RPMI8226 (cell line): ENCODE measurements at places on chromosomes 2 and 18.
A peak's percentile ranks its signal among the peaks of the same experiment; 100 is the strongest.

DNA sequence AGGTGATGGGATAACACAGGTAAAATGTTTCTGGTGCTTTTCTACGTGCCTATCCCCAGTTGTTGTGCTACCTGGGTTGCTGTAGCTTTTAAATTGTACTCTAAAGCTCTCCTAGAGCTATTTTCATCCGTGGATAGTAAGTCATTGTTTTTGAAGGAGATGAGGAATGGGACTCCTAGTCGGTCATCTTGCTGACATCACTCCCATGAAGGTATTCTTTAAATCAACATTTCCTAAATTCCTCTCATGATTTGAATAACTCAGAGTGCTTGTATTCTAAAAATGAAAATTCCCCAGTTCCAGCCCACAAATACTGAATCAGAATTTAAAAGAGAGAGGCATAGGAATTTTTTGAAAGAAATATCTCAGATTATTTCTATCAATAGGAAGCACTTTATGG, 44.3 kb downstream of the CCDC148 start:
- DNase-seq: no peak

- DNase-seq: peak; percentile 27
Observed at GRCh38 chr2:230714136-230714480, 1.5 kb downstream of the CAB39 start.

- no peak for DNase-seq
Observed at GRCh38 chr18:62445386-62445917, 77.4 kb upstream of the ZCCHC2 start.

DNA sequence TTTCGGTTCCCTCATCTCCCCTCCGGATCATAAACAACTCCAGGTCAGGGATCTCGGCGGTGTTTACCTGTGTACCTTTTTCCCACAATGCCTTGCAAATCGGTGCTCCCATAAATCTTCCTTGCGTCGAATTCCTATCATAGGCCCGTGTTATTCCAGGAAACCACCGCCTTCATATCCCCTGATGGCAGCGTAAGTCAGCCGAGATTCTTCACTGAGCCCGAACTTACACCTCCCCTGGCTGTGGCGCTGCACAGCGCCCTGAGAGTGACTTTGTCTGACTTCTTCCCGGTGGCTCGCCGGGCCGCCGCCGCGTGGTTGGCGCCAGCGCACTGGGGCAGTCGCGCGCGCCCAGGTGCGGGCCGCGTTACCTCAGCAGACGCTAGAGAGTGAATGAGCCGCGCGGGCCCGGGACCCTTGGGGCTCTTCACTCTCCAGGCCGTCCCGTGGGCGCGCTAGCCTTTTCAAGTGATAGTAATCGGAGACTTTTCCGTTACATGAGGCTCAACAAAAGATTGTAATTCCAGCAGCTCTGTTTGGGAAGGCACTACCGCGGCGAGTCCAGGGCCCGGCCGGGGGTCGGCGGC, 101.6 kb downstream of the SPTBN1 start:
- DNase-seq: peak; percentile 85

DNA sequence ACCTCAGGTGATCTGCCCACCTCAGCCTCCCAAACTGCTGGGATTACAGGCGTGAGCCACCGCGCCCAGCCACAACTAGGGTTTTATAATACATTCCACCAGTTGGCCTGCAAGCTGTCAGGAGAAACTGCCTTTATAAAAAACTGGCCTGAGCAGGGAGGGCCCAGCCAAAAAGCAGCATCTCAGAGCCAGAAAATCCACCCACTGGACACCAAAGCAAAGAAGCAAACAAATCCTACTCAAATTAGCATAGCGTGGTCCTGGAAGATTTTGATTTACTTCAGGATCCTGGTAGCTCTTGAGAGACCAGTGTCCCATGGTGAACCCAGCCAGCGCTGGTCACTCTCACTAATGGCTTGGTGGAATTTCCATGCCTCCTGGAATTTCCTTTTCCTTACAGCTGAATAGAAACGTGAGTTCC, 60.0 kb upstream of the PXDN start:
- DNase-seq: no peak

DNA sequence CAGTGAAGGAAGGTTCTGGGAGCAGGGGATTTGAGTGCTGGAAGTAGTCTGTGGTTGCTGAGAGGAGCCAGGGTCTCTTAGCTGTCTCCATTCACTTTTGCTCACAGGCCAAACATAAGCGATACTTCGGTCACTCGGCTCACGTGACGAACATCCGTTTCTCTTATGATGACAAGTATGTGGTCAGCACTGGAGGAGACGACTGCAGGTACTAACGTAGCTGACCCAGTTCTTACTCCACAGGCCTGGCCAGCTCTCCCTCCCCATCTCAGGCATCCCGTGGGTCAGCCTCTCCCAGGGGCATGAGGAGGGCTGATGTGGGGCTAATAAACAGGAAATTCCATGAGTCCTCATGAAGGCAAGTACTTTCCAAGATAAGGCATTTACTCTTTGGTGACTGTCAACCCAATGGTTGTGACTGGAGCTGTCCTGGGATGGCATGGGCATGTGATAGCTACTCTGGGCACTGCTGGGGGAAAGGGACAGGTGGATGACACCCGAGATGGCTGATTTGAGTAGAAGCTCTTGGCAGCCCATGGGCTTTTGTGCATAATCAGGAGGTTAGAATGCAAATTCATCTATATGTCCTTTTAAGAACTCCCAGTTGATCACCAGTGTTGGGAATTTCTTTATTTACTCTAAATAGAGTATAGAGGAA, 81.6 kb downstream of the RTN4 start:
- no peak for DNase-seq

GRCh38 chr2:155393406-155393805, 694.9 kb downstream of the KCNJ3 start:
- no peak for DNase-seq

GRCh38 chr18:73774811-73775509, 372.7 kb downstream of the FBXO15 start:
- DNase-seq: no peak

DNA sequence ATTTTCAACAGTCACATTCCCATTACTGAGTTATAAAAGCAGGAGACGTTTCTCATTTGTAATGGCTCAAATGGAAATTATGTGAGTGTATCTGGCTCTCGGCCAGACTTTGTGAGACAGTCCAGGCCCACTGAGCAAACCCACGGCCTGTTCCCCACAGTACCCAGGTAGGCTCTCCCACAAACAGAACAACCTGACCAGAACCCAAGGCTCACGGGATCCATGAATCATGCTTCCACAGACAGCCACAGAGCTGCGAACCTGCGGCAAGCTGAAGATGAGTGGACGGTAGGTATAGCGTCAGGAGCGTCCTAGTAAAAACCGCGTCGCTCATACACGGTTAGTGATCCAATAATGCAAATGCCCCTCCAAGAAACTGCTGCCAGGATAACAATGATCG, 34.2 kb downstream of the NDUFA10 start:
- no peak for DNase-seq
